ENCODE measurements at places on chromosomes 3 and 15.

DNA sequence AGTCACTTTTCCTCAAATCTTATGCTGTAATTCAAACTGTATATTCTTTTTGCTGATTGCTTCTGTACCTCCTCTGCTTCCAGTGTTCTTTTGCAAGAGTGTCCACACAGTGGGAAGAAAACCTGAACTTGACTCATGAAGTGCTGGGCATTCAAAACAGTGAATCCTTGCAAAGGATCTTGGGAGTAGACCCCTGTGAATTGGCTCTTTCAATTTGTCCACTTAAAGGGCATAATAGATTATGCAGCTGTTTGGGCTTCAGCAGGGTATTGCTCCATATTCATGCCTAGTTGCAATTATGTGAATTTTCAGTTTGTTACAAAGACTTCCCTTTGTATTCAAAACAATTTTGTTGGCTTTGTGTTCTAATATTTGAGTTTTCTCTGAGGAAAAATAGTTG, 11.4 kb downstream of the ZFAND6 start:
- H3K4me3 ChIP-seq, result no peak overlapping the region
- H3K4me1 ChIP-seq, result peaks cover 38% of the 10 kb centered on the region
- no peaks in the 10 kb centered on the region for H3K27me3 ChIP-seq
- no peaks in the 10 kb centered on the region for H3K36me3 ChIP-seq

DNA sequence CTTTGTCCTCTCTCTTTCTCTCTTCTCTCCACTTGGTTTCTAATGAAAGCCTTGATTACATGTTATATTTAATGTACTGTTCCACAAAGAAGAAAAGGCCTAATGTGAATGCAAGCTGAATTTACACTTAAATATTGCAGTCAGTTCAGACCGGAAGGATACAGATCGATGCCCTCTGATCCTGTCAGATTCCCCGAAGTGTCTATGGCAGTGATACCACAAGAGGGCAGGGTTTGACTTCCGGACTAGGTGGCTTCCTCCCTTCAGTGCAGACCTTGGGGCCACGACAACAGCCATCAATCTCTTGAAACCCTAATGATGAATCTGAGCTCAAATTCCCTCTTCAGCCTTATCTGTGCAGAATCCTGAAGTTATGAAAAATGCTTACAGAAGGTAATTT, 29.5 kb downstream of the AGTR1 start:
- DNase-seq, result peak; percentile 17
- H3K27me3 ChIP-seq, result no peaks in the 10 kb centered on the region
- H3K4me1 ChIP-seq, result no peaks in the 10 kb centered on the region

GRCh38 chr3:101146946-101147345, 153.7 kb upstream of the ABI3BP start:
- H3K4me1 ChIP-seq, result no peaks in the 10 kb centered on the region
- no peaks in the 10 kb centered on the region for H3K27me3 ChIP-seq
- no peaks in the 10 kb centered on the region for H3K36me3 ChIP-seq
- H3K4me3 ChIP-seq, result no peak overlapping the region

DNA sequence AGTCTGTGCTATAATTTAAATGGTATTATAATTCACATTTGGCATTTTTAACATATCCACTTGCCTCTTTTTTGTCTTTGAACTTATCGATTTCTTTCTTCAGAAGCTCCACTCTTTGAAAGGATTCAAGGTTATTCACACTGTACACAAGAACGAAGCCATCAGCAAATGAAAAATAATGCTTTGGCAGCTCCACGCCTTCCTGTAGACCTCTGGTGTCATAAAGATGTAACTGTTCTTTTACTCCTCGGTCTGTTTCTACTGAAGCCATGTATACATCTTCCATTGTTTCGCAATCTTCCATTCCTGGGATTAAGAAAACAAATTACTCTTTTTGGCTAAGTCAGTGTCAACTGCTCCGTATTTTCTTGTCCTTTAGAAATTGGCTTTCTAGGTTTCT, 16.0 kb downstream of the NKIRAS1 start:
- DNase-seq, result no peak
- no peaks in the 10 kb centered on the region for H3K4me1 ChIP-seq
- peaks cover 29% of the 10 kb centered on the region for H3K36me3 ChIP-seq

DNA sequence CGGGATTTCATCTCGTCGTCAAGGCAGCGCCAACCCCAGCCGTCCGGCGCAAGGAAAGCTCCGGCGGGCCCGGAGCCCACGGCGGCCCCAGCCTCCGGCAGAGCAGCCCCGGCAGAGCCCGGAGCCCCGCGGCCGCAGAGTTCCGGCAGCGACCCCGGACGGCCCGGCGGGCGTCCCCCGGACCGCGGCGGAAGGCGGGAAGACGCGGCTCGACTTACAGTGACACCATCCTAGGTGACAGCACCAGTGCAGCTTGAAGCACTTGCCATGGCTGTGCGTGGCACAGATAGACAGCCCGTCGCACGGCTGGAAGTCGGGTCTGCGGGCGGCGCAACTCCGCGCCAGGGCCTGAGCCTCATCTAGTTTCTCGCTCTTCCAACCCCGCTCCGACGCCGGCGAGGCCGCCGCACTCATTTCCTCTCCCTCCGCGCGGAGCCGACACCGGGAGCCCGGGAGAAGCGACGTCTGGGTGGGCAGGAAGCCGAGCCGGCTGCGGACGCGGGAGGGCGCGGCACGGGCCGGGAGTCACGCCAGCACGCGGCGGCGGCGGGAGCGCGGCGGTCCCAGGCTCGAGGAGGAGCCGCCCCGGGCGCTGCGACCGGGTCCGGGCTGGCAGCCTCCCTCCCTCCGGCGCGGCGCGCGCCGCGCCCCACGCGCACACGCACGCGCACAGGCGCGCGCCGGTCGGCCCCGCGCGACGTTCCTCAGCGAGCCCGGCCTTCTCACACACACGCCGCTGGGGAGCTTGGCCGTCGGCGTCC, at the start of gene C3orf70:
TSS of gene C3orf70 (minus strand) at position 651 of the 761 bp plus-strand sequence. CDS start at position 414, 237 bp downstream.
- no peak within 1 kb of the TSS for H3K4me3 ChIP-seq
- no peaks in the 10 kb centered on the region for H3K4me1 ChIP-seq
- DNase-seq, result peak; percentile 26
- peaks cover 73% of the 10 kb centered on the region for H3K27me3 ChIP-seq
- no peak within 1 kb of the TSS for H3K27ac ChIP-seq

GRCh38 chr15:25385986-25386385, 52.8 kb downstream of the UBE3A start:
- H3K27ac ChIP-seq, result no peak overlapping the region
- H3K4me3 ChIP-seq, result no peak overlapping the region
- no peaks in the 10 kb centered on the region for H3K4me1 ChIP-seq

DNA sequence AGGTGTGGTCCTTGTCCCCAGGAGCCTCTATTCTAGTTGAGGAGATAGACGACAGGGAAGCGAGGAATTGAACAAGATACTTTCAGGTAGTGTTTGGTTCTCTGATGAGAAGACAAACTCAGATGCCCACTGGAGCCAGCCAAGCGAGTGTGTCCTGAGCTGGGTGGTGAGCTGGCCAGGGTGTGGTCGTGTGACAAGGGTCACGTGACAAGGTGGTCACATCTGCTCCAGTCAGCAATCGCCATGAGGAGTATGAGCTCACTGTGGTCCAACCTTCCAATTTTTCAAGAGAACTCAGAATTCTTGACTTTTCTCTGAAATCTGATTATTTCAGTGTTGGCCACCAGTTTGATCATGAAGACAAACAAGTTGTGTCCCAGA, 39.5 kb downstream of the SLC6A6 start:
- no peak overlapping the region for H3K4me3 ChIP-seq
- H3K27me3 ChIP-seq, result no peaks in the 10 kb centered on the region
- peaks cover 13% of the 10 kb centered on the region for H3K36me3 ChIP-seq
- peak overlapping the region; percentile 24 for H3K27ac ChIP-seq

- no peaks in the 10 kb centered on the region for H3K4me1 ChIP-seq
- no peak overlapping the region for H3K4me3 ChIP-seq
- no peak overlapping the region for H3K27ac ChIP-seq
- no peaks in the 10 kb centered on the region for H3K36me3 ChIP-seq
- no peaks in the 10 kb centered on the region for H3K27me3 ChIP-seq
- no peak for DNase-seq
These were observed 106.5 kb upstream of the CRBN start for GRCh38 chr3:3286014-3286413.

DNA sequence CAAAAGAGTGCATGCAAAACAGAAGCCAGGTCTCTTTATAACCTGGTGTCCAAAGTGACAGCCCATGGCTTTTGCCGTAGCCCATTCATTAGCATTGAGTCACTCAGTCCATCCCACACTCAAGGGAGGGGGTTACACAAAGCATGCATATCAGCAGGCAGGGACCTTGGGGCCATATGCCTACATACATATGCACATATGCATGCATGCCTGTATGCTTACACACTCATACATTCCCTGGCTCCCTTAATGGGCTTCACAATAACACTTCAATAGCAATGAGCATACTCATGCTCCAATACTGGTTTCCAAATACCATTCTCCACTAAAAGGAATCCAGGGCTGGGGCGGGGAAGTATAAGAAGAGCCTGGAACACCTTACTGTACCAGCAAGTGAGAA, 22.0 kb downstream of the TRPM1 start:
- H3K4me1 ChIP-seq, result no peaks in the 10 kb centered on the region
- H3K4me3 ChIP-seq, result no peak overlapping the region
- peaks cover 62% of the 10 kb centered on the region for H3K27me3 ChIP-seq
- H3K36me3 ChIP-seq, result no peaks in the 10 kb centered on the region
- H3K27ac ChIP-seq, result no peak overlapping the region

DNA sequence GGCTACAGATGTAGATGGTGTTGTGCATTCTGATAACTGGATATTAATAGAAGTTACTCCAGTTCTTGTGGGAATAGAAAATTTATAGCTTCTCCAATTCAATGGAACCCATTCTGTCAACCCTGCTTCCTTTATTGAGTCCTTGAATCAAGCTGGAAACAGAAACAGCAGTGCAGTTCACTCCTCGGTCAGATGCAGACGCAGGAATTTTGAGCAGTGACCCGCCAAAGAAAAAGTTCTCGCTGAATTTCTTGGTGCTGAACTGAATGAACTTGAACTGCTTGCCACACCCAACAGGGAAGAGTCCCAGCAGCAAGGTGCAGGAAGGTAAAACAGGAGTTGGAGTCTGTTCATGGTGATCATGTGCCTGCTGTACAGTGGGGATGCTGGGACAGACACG, 10.3 kb downstream of the HRH1 start:
- no peaks in the 10 kb centered on the region for H3K36me3 ChIP-seq
- no peak overlapping the region for H3K27ac ChIP-seq
- 0 out of 2 replicates have a peak, but pooled peaks cover 3% of the 10 kb centered on the region for H3K4me1 ChIP-seq
- no peak overlapping the region for H3K4me3 ChIP-seq
- H3K27me3 ChIP-seq, result no peaks in the 10 kb centered on the region
- no peak for DNase-seq

- DNase-seq, result no peak
- no peak overlapping the region for H3K27ac ChIP-seq
- no peak overlapping the region for H3K4me3 ChIP-seq
These were observed 41.9 kb upstream of the KCNMB2 start for GRCh38 chr3:178494386-178494785.

DNA sequence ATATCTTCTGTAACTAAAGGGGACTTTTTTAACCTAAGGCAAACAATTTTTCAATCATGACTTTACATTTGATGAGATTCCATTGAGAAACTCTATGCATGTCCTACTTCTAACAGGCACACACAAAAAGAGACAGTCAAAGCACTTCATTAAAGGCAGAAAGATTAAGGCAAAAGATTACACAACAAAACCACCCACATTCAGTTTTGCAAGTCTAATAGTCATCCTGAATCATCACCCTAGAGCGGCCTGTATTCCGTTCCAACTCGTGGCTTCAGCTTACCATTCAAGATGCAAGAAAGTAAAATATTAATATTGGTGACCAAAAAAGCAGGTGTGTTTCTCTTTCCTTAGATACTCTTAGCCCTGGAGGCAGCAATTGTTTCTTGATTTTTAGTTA, 205.9 kb downstream of the P3H2 start:
- no peaks in the 10 kb centered on the region for H3K27me3 ChIP-seq
- peak overlapping the region; percentile 88 for H3K27ac ChIP-seq
- peak; percentile 51 for DNase-seq
- H3K4me3 ChIP-seq, result no peak overlapping the region

DNA sequence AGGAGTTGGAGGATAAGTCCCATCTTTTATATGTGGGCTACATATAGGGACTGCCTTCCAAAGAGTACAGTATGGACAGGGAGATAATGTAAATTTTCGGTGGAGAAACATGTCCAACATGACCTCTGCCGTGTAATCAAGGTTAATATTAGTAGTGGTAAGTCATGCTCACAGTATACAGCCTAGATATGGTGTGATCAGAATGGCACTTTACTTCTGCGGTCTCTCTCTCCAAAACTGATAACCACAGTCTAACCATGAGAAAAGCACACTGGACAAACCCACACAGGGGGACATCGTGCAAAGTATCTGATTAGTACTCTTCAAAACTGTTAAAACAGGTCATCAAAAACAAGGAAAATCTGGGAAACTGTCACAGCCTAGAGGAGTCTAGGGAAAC, 66.6 kb upstream of the PLCL2 start:
- no peaks in the 10 kb centered on the region for H3K27me3 ChIP-seq
- H3K4me3 ChIP-seq, result no peak overlapping the region
- DNase-seq, result no peak
- no peaks in the 10 kb centered on the region for H3K36me3 ChIP-seq
- H3K4me1 ChIP-seq, result no peaks in the 10 kb centered on the region
- no peak overlapping the region for H3K27ac ChIP-seq

DNA sequence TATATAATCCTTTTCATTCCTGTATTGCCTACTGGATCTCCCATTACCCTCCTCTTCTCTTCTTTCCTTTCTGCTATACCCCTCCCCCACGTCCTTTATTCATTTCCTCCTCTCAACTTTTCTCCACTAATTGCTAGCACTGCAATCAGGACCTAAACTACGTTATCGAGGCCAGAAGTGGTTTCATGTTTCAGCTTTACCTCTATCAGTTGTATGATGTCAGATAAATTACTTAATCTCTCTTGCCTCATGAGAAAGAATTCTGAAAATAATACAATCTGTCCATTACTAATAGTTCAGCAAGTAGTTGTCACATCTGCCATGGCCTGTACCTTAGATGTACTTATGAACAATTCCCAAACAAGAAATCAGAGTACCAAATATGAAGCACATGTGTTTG, 10.6 kb downstream of the POPDC2 start:
- no peaks in the 10 kb centered on the region for H3K36me3 ChIP-seq
- H3K27ac ChIP-seq, result no peak overlapping the region
- DNase-seq, result no peak
- H3K4me1 ChIP-seq, result no peaks in the 10 kb centered on the region
- H3K4me3 ChIP-seq, result no peak overlapping the region

- H3K4me1 ChIP-seq, result no peaks in the 10 kb centered on the region
- no peak overlapping the region for H3K4me3 ChIP-seq
- no peaks in the 10 kb centered on the region for H3K36me3 ChIP-seq
- peaks cover 12% of the 10 kb centered on the region for H3K27me3 ChIP-seq
- DNase-seq, result no peak
These were observed 38.3 kb upstream of the IQCF6 start for GRCh38 chr3:51817375-51817774.

- H3K36me3 ChIP-seq, result no peaks in the 10 kb centered on the region
- peaks cover 31% of the 10 kb centered on the region for H3K27me3 ChIP-seq
- H3K27ac ChIP-seq, result no peak overlapping the region
- H3K4me1 ChIP-seq, result no peaks in the 10 kb centered on the region
- DNase-seq, result no peak
- no peak overlapping the region for H3K4me3 ChIP-seq
These were observed 6.7 kb downstream of the CX3CR1 start for GRCh38 chr3:39273119-39273518.

- no peak for DNase-seq
- H3K27ac ChIP-seq, result peak overlapping the region; percentile 7
- no peaks in the 10 kb centered on the region for H3K27me3 ChIP-seq
- no peaks in the 10 kb centered on the region for H3K36me3 ChIP-seq
- H3K4me1 ChIP-seq, result peaks cover 29% of the 10 kb centered on the region
These were observed 3.5 kb upstream of the ISG20 start for GRCh38 chr15:88635318-88635717.
